ENCODE measurements at places on chromosomes 3 and 15.
A peak's percentile ranks its signal among the peaks of the same experiment; 100 is the strongest.

DNA sequence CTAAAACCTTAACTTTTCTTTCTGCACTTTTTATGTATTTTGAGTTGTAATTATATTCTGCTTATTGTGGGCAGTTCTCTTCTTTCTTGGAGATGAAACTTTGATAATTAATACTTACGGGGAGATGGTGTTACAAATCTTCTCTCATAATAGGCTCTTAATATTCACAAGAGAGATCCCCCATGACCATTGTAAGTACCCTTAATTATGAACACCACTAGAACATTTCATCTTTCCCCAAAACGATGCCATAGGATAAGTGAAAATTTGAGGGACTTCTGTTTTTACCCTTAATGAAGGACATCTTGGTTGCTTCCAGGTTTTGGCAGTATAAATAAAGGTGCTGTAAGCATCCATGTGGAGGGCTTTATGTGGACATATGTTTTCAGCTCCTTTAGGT is 60.7 kb downstream of the PIAS1 start:
- peak; percentile 53 for DNase-seq

- DNase-seq = no peak
Observed at GRCh38 chr3:169278667-169279066, 384.8 kb downstream of the MECOM start.

GRCh38 chr3:154062513-154062912 is 58.7 kb upstream of the ARHGEF26 start:
- no peak for DNase-seq

- peak; percentile 26 for DNase-seq
Observed at GRCh38 chr15:99909592-99910295, 176.5 kb upstream of the LYSMD4 start.

DNA sequence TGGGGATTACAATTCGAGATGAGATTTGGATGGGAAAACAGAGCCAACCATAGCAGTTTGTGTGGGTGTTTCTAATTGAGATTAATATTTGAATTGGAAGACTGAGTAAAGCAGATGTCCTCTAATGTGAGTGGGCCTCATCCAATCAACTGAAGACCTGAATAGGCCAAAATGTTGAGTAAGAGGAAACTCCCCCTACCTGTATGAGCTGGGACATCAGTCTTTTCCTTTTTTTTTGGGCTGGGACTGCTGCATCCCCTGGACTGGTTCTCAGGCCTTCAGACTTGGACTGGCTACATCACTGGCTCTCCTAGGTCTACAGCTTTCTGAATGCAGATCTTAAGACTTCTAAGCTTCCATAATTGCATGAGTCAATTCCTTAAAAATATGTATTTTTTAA is 144.1 kb downstream of the CD47 start:
- DNase-seq = no peak

DNA sequence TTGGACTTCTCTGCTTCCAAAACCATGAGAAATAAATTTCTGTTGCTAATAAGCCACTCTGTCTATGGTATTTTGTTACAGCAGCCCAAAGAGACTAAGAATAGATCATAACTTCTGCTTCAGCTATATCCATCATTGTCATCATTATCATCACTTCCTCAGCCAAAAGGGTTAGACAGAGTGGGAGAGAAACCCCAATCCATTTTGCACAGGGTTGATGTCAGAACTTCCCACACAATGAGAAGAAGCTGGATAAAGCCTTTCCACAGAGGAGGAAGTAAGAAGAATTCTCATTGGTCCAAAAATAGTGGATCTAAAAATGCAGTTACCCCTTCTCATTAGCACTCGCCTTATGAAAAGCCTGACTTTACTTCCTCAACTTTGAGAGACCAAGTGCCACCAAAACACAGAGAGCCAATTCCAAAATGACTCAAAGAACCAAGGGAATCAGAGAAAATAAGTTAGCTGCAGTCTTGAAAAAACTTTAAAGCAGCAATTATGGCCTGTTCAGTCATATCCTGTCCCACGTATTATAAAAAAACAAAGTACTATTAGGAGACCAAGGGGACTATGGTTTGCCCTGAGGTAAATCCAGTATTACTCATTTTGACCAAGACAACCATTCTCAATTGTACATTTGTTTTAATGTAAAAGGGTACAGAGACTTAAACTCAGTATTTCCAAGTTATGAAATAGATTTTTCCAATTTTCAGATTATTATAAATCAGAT is 80.2 kb downstream of the WNT5A start:
- no peak for DNase-seq

GRCh38 chr3:13077431-13078162 is 4.4 kb upstream of the IQSEC1 start:
- DNase-seq = no peak

GRCh38 chr3:40971191-40972168 is 227.8 kb upstream of the CTNNB1 start:
- DNase-seq = no peak

GRCh38 chr3:36964817-36965216 is 20.0 kb upstream of the TRANK1 start:
- DNase-seq = no peak

DNA sequence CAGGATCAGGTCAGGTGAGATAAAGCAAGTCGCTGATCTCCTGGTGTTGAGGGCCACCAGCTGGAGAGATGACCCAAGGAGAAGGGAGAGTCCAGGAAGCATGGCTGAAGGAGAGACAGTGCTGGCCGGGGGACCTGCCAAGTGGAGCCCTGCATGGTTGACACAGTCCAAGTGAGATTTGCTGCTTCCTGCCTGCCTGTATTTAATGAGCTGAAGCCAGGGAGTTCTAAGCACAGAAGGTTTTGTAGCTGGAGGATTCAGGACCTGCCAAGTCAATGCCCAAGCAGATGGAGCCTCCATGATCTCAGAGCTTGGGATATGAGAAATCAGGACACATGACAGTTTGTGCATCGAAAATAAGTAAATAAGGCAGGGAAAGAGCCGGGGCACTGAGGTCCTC is 125.6 kb downstream of the SRGAP3 start:
- no peak for DNase-seq

GRCh38 chr3:121869736-121870135 is 24.5 kb upstream of the SLC15A2 start:
- no peak for DNase-seq

DNA sequence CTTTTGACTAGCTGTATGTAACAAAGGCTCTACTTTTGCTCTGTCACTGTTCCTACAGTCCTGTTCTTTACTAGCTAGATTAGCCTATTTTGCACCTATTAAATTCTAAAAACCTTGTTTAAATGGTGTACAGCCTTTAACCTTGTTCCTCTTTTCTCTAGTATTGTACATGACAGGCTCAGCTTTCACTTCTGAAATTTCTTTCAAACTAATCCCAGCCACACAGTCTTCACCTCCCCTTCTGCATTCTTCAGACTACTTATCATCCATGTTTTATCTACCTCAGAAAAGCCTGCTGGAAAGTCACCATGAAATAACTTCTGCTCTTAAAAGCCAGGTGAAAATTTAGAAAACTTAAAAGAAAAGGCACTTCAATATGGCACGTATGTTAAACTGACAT is 122.4 kb downstream of the NECTIN3 start:
- no peak for DNase-seq

- DNase-seq = peak; percentile 91
Observed at GRCh38 chr3:52231502-52232278, 6.2 kb upstream of the TLR9 start.

- DNase-seq = no peak
Observed at GRCh38 chr15:68888419-68888818, 41.9 kb upstream of the SPESP1 start.

DNA sequence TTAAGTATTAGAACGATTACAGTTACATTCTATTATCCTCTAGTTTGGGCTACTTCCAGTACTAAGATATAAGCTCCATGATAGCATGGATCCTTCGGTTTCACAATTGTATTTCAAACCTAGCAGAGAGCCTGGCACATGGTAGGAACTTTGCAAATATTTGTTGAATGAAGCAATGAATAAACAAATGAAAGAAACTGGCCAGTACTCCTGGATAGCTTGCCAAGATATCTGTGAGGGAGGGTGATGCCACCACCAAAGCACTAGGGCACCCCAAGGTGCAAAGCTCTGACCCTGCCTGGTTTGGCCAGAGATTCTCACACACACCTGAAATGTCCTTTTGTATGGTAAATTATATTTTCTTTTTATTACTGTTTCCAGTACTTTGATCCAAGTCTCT is 44.3 kb upstream of the PLAAT1 start:
- DNase-seq = no peak

GRCh38 chr3:113151461-113152031 is 59.8 kb upstream of the BOC start:
- DNase-seq = no peak

- DNase-seq = peak; percentile 81
Observed at GRCh38 chr3:48016301-48016973, at the start of gene MAP4. Gene MAP4, minus strand, starts transcription at chr3:48016416. Its CDS starts 17,556 bp downstream, at chr3:47998860.
